Mammary epithelial cell (primary cell): ENCODE measurements at places on chromosomes 3 and 15. TPM values are rescaled to one million over a fixed set of nuclear protein-coding genes. Genes with fewer than 3 reads are reported as not detected.

- DNase-seq, result no peak
Measured at GRCh38 chr15:90557186-90558084, 27.7 kb downstream of the CRTC3 start.

DNA sequence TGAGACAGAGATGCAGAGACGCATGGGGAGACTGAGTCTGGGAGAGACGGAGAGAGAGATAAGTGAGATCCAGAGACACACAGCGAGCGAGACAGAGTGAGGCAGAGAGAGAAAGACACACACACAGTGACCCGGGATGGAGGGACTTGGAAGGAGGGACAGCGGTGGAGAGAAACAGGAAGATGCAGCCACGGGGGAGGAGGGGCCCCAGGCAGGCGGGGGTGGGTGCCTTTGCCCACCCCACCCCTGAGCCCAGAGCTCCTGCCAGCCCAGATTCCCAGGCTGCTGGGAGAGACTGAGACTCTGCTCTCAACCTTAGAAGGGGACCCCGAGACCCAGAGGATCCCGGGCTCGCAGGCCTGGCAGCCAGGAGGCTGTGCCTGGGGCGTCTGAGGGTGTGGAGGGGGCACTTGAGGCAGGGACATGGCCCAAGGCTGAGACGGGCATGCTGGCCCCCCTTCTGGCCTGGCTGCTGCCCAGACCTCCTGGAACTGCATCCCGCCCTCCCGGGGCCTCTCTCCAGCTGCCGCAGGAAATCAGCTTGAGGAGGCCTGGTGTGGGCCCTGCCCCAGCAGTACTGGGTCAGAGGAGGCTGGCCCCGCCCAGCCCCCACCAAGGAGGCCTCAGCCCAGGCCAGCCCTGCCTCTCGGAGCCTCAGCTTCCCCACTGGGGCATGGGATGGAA is 18.1 kb downstream of the H1-8 start:
- DNase-seq, result no peak

- DNase-seq, result no peak
Measured at GRCh38 chr3:4979428-4980228, at the start of gene BHLHE40. TSS of gene BHLHE40 (plus strand) at chr3:4979437. CDS start at chr3:4979719, 282 bp downstream.

DNA sequence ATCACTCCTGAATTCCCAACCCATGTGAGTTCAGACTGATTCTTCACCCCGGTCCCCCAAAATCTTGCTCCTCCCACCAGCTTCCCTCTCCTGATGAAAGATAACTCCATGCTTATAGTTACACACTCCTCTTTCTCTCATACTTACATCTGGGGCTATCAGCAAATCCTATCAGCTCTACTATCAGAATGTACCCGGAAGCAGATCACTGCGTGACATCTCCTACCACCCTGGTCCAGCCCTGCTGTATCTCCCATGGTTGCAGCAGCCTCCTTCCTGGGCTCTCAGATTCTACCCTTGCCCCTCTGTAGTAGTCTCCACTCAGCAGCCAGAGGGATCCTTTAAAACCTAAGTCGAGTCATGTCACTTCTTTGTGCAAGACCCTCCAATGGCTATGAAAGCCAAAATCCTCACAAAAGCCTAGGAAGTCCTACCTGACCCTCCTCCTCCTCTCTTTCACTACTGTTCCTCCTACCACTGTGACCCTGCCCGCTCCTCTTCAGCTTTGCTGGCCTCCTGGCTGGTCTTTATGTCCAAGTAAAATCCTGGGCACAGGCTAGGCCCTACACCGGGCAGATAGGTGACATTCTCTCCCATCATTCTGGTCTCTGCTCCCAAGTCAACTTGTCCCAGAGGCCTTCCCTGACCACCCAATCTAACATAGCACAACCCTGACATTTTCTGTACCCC is 16.2 kb downstream of the XIRP1 start:
- no peak for DNase-seq

- peak; percentile 41 for DNase-seq
Measured at GRCh38 chr3:124281453-124282316, 289.8 kb upstream of the ROPN1 start.

DNA sequence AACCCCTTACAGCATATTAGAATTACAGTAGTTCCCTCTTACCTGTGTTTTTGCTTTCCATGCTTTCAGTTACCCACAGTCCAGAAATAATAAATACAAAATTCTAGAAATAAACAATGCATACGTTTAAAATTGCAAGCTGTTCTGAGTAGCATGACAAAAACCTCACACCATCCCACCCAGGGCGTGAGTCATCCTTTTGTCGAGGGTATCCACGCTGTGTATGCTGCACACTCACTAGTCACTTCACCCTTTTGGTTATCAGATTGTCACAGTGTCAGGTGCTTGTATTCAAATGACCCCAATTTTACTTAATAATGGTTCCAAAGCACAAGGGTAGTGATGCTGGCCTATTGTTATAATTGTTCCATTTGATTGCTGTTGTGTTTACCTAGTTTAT is 72.5 kb upstream of the P3H2 start:
- DNase-seq, result no peak

The KNG1 gene
- not detected for total RNA-seq

The MUC20 gene
- 0.33 TPM for total RNA-seq
